ENCODE measurements at places on chromosomes 7 and 10. TPM values are rescaled to one million over a fixed set of nuclear protein-coding genes. Genes with fewer than 3 reads are reported as not detected.

GRCh38 chr7:27453702-27454405, 208.8 kb downstream of the HIBADH start:
- peak; percentile 75 for DNase-seq

DNA sequence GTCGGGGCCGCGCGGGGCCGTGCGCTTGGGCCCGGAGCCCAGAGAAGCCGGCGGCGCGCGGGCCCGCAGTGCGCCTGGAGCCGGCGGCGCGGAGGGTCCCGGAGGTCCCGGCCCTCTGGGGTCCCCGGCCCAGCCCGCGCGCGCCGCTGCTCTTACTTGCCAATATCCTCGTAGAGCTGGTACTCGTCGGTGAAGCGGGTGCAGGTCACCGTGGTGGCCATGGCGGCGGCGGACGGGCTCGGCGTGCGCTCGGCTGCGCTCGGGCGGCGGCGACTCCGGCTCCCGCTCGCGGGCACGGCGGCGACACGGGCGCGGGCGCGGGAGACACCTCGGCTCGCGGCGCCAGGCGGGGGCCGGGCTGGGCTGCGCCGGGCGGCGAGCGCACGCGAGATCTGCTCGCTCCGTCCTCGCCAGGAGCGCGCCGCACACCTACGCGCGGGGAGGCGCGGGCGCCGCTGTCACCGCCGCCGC, at the start of gene CAMK2B:
TSS of gene CAMK2B (minus strand) at position 394 of the 471 bp plus-strand sequence. CDS start at position 221, 173 bp downstream.
- no peak for DNase-seq

DNA sequence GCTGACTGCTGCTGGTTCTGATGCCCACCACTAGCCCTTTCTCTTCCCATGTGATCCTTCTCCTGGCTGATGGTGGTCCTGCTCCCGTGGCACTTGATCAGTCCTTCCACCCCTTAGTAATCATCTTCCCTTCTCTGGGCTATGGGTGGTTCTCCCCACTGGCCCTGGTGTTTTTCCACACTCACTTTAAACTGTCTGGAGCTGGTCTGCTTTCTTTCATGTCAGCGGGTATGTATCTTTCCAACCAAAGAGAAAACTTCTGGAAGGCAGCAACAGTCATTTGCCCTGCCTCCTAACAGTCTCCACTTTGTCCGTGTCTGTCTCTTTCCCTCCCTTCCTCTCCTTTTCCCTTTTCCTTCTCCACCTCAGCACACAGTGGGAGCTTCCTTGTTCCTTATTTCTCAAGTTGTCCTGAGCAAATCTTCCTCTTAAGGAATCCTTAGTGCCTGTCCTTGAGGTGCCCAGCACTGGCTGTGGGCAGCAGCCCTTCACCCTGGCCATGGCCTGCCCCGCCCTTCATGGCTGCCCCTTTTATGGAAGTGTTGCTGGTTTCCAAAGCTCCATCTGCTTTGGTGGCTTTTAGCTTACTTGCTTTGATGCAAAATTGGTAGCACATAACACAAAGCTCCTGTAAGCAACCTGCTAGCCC, 189.0 kb downstream of the TCF7L2 start:
- DNase-seq: no peak

The ZNF736 gene
- total RNA-seq: 4.4 TPM

DNA sequence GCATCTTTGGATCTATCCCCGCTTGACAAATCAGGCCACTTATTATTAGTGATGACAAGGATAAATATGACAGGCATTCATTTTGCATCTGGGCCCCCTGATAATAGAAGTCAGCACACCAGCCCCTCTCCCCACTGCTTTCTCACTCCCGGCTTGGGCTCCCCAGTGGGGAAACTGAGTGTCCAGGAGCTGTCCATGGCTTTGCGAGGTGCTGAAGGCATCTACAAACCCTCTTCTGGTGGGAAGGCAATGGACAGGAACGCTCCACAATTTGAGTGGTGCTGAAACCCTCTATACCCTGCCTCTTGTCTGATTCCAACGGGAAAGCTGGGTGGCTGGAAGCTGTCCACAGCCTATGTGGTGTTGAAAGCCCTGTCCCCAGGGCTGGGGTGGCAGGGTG, 61.7 kb upstream of the PCBD1 start:
- no peak for DNase-seq

The OR9A2 gene
- not detected for total RNA-seq

The JCAD gene
- 29.0 TPM for total RNA-seq

- peak; percentile 48 for DNase-seq
Measured at GRCh38 chr10:127151981-127152699, 44.3 kb downstream of the INSYN2A start.

The LRRN3 gene
- total RNA-seq: 2.2 TPM

The BMS1 gene
- 26.3 TPM for total RNA-seq

The TLX1 gene
- total RNA-seq: not detected

DNA sequence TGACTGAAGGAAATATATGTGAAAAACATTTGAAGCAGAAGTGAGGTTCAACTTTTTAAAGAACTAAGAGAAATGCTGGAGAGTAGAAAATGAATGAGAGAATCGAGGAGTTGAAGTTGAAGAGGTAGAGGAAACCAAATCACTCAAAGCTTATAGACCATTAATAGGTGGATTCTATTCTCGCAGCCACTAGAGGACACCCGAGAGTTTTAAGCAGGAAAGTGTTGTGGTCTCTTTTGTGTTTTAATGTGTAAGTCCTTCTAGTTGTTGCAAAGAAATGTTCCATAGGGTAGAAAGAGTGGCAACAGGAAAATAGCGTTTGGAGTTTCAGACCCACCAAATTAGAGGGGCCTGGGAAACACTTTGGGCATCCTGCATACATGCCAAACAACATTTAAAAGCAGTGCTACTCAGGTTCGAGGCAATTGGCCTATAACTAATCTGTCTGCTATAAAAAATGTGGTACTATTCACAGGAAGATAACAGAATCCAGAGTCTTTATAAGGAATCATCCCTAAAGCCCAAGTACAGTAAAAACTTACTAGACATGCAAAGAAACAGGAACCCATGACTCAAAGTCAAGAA, 75.3 kb upstream of the TAS2R16 start:
- DNase-seq: no peak

The IFIT2 gene
- total RNA-seq: 42.0 TPM

DNA sequence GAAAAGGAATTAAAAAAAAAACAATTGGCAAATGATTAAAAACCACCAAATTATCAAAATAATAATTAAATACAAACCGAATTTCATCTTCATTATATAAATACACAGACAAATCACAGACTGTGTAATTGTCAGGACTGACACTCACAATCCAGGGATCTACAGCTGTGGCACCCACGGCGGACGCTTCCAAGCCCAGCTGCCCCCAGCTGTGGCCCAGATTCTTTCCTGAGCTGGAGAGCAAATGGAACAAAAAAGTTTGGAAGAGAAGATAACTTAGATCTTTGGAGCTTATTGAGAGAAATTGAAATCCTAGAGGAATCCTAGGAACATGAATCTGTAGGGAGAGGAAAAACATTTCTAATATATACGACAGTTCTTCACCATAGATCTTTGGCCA, 316.1 kb downstream of the OTUD1 start:
- DNase-seq: no peak

- no peak for DNase-seq
Measured at GRCh38 chr7:108204281-108204796, 74.2 kb upstream of the LAMB4 start.

DNA sequence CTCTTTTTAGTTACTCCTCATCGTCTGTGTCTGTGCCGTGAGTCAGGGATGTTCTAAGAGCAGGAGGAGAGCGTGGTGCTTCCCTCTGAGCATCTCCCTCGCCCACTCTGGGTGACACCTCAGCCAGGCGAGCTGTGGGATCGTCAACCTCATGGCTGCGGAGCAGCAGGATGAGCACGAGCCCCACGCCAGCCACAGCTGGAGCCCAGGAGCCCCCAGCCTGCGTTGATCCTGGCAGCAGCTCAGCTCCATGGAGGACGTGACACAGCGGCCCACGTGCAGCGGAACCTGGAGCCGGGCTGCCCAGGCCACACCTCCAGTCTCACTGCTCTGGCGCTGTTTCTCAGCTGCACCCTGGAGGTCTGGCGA, 512.0 kb downstream of the PTPRN2 start:
- no peak for DNase-seq

The HOXA3 gene
- total RNA-seq: not detected

DNA sequence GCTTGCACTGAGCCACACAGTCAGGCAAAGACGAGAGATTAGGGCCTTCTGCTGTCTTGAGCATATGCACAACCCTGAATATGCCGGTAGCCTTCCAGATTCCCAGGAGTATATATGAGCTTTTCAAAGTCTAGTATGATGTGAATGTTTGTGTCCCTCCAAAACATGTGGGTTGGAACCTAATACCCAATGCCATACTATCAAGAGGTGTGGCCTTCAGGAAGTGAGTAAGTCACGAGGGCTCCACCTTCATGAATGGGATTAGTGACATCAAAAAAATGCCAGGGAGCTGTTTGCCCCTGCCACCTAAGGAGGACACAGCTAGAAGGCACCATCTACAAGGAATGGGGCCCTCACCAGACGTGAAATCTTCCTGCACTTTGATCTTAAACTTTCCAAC, 105.2 kb downstream of the CH25H start:
- no peak for DNase-seq

- DNase-seq: no peak
Measured at GRCh38 chr7:79749856-79750255, 296.4 kb upstream of the MAGI2 start.

The PDE6C gene
- not detected for total RNA-seq

DNA sequence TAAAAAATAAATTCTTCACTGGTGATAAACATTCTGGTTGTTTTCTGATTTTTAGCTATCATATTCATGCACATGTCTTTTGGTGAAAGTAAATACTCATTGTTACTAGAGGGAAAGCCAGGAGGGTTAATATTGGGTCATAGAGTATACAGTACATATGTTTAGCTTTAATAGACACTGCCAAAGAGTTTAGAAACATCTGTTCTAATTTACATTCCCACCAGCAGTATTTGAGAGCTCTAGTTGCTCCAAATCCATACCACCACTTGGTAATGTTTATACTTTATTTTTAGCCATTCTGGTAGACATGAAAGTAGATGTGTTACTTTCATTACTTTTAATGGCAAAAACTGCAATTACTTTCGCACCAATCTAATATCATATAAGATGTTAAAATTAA, 108.8 kb downstream of the MKX start:
- no peak for DNase-seq

DNA sequence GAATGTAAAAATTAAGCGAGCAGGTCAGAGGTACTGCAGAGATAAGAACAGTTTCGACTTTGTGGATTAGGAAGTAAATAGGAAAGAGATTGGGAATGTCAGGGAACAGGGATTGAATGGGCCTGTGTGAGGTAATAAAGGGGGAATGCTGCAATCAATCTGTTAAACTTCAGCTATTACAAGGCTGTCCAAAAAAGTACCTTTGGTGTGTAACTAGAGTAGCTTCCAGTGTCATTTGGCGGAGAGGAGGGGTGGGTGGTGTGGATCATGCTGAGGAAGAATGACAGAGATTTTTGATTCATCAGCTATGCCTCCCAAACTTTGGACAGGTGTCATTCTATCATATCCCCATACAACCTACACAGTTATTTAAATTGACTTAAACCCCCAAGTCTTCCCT, 128.2 kb upstream of the RHEB start:
- DNase-seq: no peak

The TECPR1 gene
- 23.9 TPM for total RNA-seq

GRCh38 chr7:3092468-3092867, 48.8 kb upstream of the CARD11 start:
- DNase-seq: no peak
